ENCODE measurements at places on chromosomes 12 and 14. TPM values are rescaled to one million over a fixed set of nuclear protein-coding genes. Genes with fewer than 3 reads are reported as not detected.

Gene POTEG
- not detected for total RNA-seq

Gene TRIAP1
- 52.4 TPM for total RNA-seq

Gene SERPINA12
- not detected for total RNA-seq

Gene GDF3
- 0.96 TPM for total RNA-seq

Gene CD163L1
- total RNA-seq, result 15.0 TPM

Gene CCDC38
- 0.10 TPM for total RNA-seq

Gene BMAL2
- 37.9 TPM for total RNA-seq

Gene KRT78
- total RNA-seq, result not detected

Gene COQ6
- total RNA-seq, result 17.8 TPM

Gene TROAP
- 7.8 TPM for total RNA-seq
